Stimulated activated CD8-positive, alpha-beta memory T cell treated with anti-CD3 and anti-CD28 coated beads, Interleukin-15, amount 100 ng/mL, for 4 hours (primary cell): ENCODE measurements at places on chromosomes 11 and 22.

DNA sequence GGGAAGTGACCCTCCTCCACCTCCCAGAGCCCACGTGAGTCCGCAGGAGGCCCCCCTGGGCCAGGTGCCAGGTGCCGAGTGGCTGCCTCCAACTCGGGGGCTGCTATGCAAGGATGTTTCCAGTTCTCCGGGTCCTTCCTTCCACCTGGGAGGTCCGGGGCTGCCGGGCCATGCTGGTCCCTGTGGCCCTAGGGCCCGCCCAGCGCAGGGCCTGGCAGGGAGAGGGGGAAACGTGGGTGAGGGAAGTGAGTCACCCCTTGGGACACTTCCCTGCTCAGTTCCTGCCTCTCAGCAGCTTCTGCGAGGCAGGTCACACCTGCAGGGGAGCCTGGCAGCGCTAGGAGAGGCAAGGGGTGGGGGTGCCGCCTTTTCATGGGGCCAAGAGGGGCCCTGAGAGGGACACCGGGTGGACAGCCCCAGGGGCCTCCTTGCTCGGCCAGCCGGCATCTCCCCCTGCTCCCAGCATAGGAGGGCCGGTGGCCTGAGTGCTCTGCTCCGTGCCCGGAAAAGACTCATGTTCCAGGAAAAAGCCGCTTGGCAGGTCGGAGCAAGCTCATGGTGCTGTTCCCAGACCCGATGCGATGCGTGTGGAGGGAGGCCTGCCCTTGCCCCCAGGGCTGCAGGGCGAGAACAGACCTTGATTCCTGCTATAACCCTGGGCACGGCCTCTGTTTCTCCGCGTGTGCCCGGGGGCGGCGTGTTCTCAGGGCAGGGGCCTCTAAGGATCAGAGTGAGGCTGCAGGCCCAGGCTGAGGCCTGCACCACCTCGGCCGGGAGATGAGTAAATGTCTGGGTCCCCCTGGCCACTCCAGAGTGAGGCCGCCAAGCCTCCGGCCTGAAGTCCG is 30.3 kb upstream of the WNT7B start:
- DNase-seq, result no peak

- no peak for DNase-seq
Measured at GRCh38 chr11:106395716-106396349, 318.4 kb downstream of the AASDHPPT start.

DNA sequence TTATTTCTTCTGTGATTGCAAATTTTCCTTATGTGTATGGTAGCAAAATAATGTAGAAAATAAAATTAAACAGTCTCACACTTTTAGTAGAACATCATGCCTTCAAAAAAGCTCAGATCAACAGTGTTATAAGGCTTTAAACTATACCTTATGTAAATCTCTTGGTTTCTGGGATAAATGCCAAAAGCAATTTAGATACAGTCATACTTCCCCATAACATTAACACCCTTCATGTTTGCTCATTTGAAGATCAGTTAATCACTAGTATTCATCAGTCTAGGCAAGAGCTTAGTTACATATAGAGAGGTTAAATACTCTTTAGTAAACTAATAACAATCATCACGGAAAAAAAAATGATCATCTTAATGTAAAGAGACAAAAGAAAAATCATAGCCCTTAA is 421.8 kb upstream of the ANO3 start:
- no peak for DNase-seq

DNA sequence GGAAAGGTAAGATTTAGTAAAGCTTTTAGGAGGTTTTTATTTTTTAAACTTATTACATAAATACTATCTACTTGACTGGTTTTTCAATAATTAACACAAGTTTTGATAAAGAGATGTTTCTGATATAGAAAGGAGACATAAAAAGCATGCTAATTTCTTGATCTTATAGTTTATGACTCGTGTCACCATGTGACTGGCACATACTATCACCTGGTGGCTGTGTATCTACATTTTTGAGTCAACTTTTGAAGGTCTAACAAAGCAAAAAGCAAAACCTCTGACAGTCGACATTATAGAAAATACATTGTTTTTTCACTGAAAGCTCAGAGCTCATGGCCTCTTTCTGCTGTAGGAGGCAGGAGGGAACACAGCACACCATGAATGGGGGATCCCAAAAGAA is 810 bp downstream of the ACRV1 start:
- DNase-seq, result no peak

DNA sequence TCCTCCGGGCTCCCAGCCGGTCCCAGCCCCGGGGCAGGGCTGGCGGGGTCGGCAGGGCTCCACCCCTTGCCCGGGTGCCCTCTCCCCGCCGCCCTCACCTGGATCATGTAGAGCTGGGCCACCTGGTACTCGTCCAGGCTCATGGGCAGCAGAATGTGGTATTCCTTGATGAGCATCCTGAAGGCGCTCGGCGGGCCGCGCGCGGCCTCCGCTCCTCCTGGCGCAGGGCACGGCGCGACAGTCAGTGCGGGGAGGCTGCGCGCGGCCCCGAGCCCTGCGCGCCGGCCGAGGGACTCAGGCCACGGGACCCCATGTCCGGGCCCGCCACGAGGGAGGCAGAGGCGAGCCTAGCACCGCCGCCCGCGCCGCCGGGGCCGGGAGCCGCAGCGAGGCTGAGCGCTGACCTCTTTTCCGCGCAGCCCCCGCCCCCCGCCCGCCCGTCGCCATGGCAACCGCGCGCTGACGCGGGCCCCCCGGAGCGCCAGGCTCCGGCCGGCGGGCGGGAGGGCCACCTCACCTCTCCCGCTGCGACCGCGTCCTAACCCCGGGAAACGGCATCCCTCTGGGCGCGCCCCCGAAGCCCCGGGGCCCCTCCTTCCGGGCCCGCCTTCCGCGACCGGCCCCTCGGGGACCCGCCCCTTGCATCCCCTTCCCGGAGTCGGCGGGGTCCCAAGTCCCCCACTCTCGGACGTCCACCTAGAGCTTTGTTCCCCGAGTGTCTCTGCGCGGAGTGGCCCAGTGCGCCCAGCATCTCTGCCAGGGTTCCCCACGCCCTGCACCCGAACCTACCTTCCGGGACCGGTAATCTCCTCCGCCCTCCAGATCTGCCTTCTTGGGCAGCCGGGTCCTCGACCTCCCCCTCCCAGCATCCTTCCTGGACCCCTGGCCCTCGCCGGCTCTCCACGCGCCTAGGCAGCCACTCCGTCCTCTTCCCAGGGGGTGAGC is 886 bp downstream of the PITPNM1 start:
- no peak for DNase-seq

DNA sequence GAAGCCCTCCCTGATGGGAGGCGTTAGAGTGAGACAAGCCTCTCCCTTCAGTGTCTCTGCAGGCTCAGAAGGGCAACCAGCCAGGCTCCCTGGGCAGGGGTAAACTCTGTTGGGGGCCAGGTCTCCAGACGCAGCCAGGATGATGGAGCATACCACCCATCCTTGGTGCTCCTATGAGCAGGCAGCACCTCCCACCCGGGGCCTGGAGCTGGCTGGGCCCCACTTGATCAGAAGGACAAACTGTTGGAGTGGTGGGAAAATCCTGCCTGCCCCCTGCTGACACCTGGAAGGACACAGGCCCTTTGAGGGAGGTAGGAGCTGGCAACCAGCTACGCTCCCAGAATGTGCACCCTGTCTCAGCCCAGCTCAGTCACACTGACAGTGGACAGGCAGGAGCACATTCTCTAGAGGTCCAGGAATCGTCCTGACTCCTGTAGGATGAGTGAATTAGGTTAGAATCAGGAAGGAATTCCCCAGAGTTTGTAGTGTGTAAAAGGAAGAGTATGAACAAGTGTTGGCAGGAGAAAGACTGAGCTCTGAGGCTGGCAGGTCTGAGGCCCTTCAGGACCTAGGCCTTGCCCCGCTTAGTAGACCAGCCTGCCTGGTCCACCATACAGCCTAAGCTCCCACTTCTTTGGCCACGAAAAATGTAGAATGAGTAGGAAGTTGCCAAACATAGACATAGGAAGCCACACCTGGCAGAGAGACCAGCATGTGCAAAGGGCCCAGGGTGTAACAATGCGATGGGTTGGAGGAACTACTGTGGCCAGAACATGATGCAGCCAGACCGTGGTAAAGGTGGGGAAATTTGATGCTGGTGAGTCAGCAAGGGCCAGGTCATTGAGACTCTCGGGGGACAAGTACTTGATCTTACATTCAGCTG is 19.1 kb downstream of the ARHGEF17 start:
- no peak for DNase-seq

DNA sequence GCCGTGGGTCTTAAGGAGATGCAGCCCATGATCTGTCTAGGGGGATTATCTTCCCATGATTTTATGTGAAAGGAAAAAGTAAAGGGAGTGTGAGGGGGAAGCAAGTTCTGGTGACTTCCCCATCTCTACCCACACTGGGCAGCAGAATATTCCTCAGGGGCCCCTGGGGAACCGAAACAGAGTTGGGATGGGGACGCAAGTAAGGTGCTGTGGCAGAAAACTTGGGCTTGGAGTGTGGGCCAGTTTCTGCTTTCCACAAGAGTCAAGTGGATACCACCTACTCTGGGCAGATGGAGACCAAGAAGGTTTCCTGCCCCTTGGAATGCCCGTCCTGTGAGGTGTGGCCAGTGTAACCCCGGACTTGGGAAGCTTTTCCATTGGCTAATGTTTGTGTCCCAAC is 64.4 kb downstream of the SGSM3 start:
- no peak for DNase-seq
